ENCODE measurements at places on chromosomes 16 and 17. TPM values are rescaled to one million over a fixed set of nuclear protein-coding genes. Genes with fewer than 3 reads are reported as not detected.

GRCh38 chr17:40517286-40517662, 15.9 kb upstream of the TNS4 start:
- DNase-seq = no peak

DNA sequence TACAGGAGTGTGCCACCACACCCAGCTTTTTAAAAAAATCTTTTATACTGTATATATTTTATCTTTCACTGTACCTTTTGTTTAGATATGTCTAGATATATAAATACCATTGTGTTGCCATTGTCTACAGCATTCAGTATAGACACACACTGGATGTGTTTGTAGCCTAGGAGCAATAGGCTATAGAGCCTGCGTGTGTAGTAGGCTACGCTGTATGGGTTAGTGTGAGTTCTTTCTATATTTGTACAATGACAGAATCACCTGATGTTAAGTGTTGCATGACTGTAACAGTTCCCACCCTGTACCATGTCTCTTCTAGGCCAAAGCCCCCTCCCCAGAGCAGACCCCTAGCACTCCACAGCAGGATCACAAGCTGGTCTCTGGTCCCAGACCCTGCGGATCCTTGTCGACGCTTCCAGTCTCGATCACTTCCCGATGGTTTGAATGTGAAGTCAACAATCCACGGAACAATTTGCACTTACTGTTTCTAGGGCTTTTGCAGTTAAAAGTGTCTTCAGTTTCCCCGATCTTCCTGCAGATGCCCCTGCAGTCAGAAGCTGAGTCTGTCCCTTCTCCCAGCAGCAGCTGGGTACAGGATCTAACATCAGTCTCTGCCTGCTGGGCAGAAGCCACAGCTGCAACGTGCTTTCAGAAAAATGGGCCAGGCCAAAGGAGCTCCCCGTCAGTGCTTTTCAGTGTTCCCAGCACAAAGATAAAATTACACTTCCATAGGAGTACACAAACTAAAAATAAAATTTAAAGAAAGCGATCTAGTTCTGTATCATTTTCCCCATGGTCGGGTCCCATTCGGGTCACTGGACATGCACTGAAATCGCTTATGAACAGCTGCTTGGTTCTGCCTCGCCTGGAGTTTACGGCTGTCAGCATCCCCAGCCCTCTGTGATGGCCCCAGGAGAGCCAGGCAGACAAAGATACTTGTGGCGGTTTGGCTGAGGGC, 35.4 kb downstream of the ADAM11 start:
- no peak for DNase-seq

- DNase-seq = no peak
Measured at GRCh38 chr17:62163847-62164246, 98.8 kb upstream of the MED13 start.

GRCh38 chr17:2796164-2797125, at the start of gene RAP1GAP2:
Gene RAP1GAP2 (plus strand): TSS chr17:2796438. CDS start chr17:2796528, 90 bp downstream.
- peak; percentile 37 for DNase-seq

DNA sequence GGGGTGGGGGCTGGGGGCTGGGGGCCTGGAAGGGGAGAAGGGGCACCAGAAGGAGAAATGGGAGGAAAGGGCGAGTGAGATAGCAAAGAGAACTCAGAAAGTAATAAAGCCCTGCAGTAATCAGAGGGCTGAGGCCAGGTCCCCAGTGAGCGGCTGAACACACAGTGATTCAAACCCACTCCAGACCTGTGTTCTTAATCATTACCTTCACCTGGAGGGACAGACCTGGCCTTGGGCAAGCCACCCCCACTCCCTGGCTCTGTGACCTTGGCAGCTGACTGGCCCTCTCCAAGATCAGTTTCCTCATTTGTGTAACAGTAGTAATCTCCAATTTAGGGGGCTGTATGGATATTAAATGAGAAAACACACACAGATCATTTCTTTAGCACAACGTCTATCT, 150.4 kb downstream of the WWOX start:
- DNase-seq = no peak

DNA sequence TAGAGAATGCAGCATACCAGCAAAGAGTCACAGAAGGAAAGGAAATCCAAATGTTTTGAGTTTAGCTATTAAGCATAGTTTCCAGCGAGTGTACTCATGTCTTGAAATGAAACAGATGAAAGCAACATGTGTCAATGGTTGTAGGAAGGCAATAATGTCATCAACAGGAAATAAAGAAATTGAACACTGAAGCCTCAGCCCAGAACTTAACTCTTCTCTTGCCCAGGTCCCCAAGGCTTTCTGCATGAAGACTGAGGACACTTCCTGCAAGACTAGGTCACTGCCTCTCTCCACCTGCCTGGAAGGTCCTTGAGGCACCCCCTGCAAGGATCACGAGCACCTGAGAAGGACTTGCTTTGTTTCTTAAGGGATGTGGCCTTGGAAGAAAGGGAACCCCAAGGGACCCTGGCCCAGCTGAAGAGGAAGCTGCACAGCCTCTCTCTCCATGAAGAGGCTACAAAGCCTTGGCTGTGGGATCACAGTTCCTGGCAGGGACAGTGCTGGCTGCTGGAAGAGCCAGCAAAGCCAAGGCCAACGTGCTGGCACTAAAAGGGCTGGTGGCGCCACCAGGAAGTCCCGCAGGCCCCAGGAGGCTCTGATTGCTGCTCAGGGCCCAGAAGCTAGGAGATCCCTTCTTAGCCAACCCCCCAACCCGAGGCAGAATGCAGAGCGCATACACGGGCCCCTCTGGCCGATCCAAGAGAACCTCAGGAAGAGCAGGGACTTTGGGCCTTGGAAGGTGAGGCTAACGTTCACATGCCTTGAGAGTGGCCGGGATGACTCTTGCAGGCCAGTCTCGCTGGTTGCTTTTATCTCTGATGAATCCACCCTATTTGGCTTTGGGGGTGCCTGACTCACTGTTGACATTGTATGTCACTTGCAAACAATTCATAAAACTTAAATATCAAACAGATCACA, 23.4 kb upstream of the AXIN2 start:
- no peak for DNase-seq

DNA sequence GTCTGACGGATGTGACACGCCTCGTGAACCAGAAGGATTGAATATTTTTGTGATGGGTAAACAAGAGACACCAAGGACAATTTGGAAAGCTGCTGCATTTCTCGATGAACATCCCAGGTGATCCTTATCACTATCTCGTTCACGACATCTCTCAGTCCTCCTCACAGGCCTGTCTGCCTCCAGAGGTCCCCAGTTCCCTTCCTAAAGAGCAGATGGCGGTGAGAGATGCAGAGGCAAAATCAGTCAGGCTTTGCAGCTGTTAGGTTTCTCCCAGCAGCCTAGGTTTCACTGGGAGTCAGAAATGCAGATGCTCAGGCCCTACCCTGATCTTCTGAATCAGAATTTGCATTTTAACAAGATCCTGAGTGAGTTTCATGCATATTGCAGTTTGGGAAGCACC, 23.6 kb downstream of the SCPEP1 start:
- no peak for DNase-seq

DNA sequence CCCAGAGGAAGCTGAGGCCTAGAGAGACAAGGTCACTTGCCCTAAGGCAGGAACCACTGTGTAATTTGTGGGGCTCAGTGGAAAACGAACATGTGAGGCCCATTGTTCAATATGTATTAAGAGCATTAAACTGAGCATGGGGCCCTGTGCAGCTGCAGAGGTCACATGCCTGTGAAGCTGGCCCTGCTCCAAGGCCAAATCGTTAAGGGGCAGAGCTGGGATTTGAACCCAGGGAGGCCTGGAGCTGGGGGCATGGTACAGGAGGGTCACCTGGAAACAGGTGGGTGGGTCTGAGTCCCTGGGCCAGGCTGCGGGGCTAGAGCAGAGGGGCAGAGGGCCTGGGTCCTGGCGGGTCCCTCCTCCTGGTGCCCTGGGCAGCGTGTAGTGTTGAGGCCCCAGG, 19.7 kb downstream of the C16orf74 start:
- DNase-seq = no peak

- DNase-seq = no peak
Measured at GRCh38 chr17:2580151-2580550, 13.3 kb upstream of the PAFAH1B1 start.

DNA sequence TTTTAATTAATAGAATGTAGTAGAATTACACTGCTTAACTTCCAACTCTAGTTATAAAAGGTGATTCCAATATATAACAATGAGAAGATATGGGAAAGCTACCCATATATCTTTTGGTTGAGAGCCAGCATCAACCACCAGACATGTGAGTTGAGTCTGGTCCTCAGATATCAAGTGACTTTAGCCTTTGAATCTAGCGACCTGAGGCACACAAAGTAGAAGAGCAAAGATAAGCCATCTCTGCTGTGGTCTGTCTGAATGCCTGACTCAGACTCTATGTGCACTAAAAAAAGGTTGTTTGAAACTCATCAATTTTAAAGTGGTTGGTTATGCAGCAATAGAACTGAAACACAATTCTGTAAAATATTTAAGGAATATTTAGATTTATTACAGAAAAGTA, 492.5 kb upstream of the SOX9 start:
- no peak for DNase-seq

GRCh38 chr17:74646231-74646630, 22.7 kb upstream of the CD300E start:
- DNase-seq = no peak

DNA sequence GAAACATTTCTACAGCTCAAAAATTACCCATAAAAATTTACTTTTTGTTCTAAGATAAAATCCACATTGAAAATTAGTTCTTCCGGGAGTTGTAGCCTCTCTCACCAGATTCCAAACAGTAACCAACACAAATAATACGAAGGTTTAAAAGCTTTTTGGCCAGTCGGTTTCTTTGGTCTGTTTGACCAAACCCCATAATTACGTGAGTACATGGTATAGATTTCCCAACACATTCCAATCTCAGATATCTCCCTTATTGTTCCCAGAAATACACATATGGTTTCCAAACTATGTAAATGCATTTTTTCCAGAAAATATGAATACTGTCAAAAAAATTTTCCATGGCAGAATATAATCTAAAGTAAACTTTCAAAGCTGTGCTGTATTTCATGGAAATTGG, 722.0 kb downstream of the KCNJ2 start:
- DNase-seq = no peak

Gene TOX3
- 0.08 TPM for total RNA-seq

Gene AOC2
- total RNA-seq = 2.7 TPM

Gene PRCD
- not detected for total RNA-seq

Gene HAP1
- total RNA-seq = 0.18 TPM

Gene PLCG2
- 2.6 TPM for total RNA-seq

Gene SHPK
- total RNA-seq = 10.8 TPM

Gene SYCE1L
- total RNA-seq = 1.6 TPM

Gene TP53TG3C
- total RNA-seq = not detected

Data from activated T-cell treated with anti-CD3 and anti-CD28 coated beads, Interleukin-2, amount 50 U/mL, for 4 hours (primary cell).